ENCODE measurements at places on chromosomes 1 and 21.

GRCh38 chr1:5580926-5581325 lies 411.3 kb downstream of the NPHP4 start:
- DNase-seq = no peak
- H3K4me1 ChIP-seq = no peaks in the 10 kb centered on the region
- no peak overlapping the region for H3K27ac ChIP-seq
- no peak overlapping the region for H3K4me3 ChIP-seq

DNA sequence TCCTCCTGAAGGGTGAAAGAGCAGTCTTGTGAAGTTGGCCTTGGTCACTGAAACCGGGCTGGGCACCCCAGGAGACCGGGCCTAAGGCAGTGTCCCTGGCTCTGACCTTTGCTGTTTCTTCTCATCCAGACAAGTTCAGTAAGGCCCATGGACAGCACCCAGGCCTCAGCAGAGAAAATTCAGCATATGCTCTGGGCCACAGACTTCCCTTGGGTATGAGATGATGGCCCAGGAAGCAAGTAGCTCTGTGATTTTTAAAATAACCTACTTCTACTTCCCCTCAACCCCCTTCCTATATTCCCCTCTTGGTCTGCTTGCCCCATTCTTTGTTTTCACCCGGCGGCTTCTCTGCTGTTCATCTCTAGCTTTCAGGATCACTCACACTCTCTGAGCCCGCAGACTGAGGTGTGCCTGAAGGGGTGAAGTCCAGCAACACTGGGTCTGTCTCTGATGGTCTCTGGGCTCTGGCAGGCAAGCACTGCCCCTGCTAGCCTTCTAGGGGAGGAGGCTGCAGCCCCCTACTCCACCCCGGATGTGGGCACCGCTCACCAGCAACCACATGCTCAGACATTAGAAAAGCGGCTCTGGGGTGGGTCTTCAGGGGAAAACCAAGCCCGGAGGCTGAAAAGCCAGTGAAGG lies 2.9 kb upstream of the GPR25 start:
- no peak overlapping the region for H3K27ac ChIP-seq
- H3K36me3 ChIP-seq = no peaks in the 10 kb centered on the region
- H3K4me1 ChIP-seq = peaks cover 9% of the 10 kb centered on the region
- DNase-seq = no peak
- H3K4me3 ChIP-seq = no peak overlapping the region

- H3K36me3 ChIP-seq = no peaks in the 10 kb centered on the region
- no peaks in the 10 kb centered on the region for H3K4me1 ChIP-seq
- no peaks in the 10 kb centered on the region for H3K27me3 ChIP-seq
These were observed 29.2 kb downstream of the SEC16B start for GRCh38 chr1:177940682-177941081.

GRCh38 chr21:36980280-36981048 lies 14.0 kb upstream of the HLCS start:
- H3K27ac ChIP-seq = peak overlapping the region; percentile 39
- no peaks in the 10 kb centered on the region for H3K36me3 ChIP-seq
- no peaks in the 10 kb centered on the region for H3K27me3 ChIP-seq
- peak overlapping the region; percentile 16 for H3K4me3 ChIP-seq
- peaks cover 17% of the 10 kb centered on the region for H3K4me1 ChIP-seq

- no peak overlapping the region for H3K4me3 ChIP-seq
- H3K36me3 ChIP-seq = no peaks in the 10 kb centered on the region
- H3K27me3 ChIP-seq = no peaks in the 10 kb centered on the region
- no peak for DNase-seq
These were observed 27.6 kb upstream of the CTH start for GRCh38 chr1:70383483-70383882.

GRCh38 chr1:43933386-43934100 lies at the start of gene ARTN:
TSS of gene ARTN (plus strand) at chr1:43933801. CDS start at chr1:43935657, 1,856 bp downstream.
- H3K36me3 ChIP-seq = no peaks in the 10 kb centered on the region
- no peaks in the 10 kb centered on the region for H3K27me3 ChIP-seq
- peaks cover 10% of the 10 kb centered on the region for H3K4me1 ChIP-seq
- H3K4me3 ChIP-seq = no peak within 1 kb of the TSS

GRCh38 chr1:172821609-172822274 lies 162.8 kb downstream of the FASLG start:
- H3K36me3 ChIP-seq = no peaks in the 10 kb centered on the region
- no peak overlapping the region for H3K27ac ChIP-seq
- H3K4me1 ChIP-seq = no peaks in the 10 kb centered on the region
- no peak overlapping the region for H3K4me3 ChIP-seq
- H3K27me3 ChIP-seq = no peaks in the 10 kb centered on the region

GRCh38 chr1:243642936-243643335 lies 207.1 kb downstream of the AKT3 start:
- no peaks in the 10 kb centered on the region for H3K4me1 ChIP-seq
- peaks cover 7% of the 10 kb centered on the region for H3K36me3 ChIP-seq
- no peak overlapping the region for H3K4me3 ChIP-seq
- no peaks in the 10 kb centered on the region for H3K27me3 ChIP-seq
- no peak overlapping the region for H3K27ac ChIP-seq
- DNase-seq = no peak

DNA sequence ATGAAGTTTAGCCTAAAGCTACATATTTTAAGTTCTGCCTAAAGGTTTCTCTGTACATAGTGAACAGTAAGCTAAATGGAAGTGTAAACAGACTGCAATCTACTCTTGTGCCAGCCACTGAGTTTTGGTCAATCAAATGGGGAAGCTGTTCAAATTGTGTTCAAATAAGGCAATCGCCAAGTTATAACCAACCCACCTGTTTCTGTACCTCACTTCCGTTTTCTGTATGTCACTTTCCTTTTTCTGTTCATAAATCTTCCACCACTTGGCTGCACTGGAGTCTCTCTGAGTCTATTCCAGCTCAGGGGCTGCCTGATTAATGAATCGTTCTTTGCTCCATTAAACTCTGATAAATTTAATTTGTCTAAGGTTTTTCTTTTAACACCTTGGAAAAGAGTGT lies 10.8 kb upstream of the THEM4 start:
- DNase-seq = no peak
- no peaks in the 10 kb centered on the region for H3K27me3 ChIP-seq
- no peak overlapping the region for H3K4me3 ChIP-seq
- H3K27ac ChIP-seq = no peak overlapping the region

DNA sequence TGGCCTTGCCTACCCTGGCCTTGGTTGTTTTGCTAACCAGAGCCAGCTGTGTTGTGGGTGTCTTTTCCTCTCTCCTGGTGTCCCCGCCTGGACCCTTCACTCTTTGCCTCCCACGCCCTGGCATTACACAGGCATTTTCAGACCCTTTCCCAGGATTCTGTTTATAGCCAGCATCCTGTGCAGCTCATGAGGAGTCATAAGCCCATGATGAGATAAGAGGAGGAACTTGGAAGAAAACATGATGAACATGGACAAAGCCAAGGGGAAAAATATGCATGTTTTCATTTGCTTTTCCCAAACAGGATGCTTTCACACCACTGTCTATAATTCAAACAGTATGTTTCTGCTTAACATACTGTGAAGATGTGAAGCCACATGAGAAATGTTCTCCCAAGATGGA lies 18.7 kb upstream of the WARS2 start:
- peaks cover 10% of the 10 kb centered on the region for H3K36me3 ChIP-seq
- H3K27me3 ChIP-seq = no peaks in the 10 kb centered on the region
- H3K27ac ChIP-seq = no peak overlapping the region
- DNase-seq = no peak
- no peaks in the 10 kb centered on the region for H3K4me1 ChIP-seq
- no peak overlapping the region for H3K4me3 ChIP-seq

- H3K27ac ChIP-seq = no peak overlapping the region
- H3K27me3 ChIP-seq = no peaks in the 10 kb centered on the region
- H3K36me3 ChIP-seq = no peaks in the 10 kb centered on the region
- no peak for DNase-seq
- no peaks in the 10 kb centered on the region for H3K4me1 ChIP-seq
These were observed 183.6 kb upstream of the BEND5 start for GRCh38 chr1:48960320-48960719.

GRCh38 chr1:184022668-184023067 lies 14.9 kb downstream of the COLGALT2 start:
- H3K27ac ChIP-seq = peak overlapping the region; percentile 71
- H3K4me3 ChIP-seq = no peak overlapping the region
- no peaks in the 10 kb centered on the region for H3K36me3 ChIP-seq
- H3K27me3 ChIP-seq = no peaks in the 10 kb centered on the region
- H3K4me1 ChIP-seq = peaks cover 34% of the 10 kb centered on the region

DNA sequence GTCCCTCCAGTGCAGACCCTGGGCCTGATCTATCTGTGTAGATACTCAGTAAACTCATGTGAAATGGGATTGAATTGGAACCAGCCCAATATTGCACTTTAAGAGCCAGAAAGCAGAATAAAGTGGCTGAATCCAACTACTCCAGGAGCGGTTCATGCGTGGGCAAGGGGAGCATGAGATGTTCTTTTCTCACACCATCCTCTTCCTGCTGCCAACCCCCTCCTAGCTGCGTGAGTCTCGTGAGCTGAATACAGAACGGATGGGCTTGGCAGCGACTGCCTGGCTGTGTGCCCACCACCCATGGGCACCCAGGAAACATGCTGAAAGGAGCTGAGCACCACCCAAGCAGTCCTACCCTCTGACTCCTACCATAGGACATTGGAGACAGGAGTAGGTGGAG lies 128.3 kb downstream of the ELAVL4 start:
- no peak overlapping the region for H3K27ac ChIP-seq
- H3K36me3 ChIP-seq = no peaks in the 10 kb centered on the region
- H3K27me3 ChIP-seq = no peaks in the 10 kb centered on the region
- H3K4me3 ChIP-seq = no peak overlapping the region

GRCh38 chr1:171999756-172000155 lies 158.5 kb downstream of the DNM3 start:
- DNase-seq = no peak
- H3K4me1 ChIP-seq = no peaks in the 10 kb centered on the region
- H3K27ac ChIP-seq = no peak overlapping the region

- no peak overlapping the region for H3K4me3 ChIP-seq
- no peaks in the 10 kb centered on the region for H3K4me1 ChIP-seq
- DNase-seq = no peak
- no peaks in the 10 kb centered on the region for H3K27me3 ChIP-seq
These were observed 46.3 kb downstream of the TESK2 start for GRCh38 chr1:45444609-45445131.

DNA sequence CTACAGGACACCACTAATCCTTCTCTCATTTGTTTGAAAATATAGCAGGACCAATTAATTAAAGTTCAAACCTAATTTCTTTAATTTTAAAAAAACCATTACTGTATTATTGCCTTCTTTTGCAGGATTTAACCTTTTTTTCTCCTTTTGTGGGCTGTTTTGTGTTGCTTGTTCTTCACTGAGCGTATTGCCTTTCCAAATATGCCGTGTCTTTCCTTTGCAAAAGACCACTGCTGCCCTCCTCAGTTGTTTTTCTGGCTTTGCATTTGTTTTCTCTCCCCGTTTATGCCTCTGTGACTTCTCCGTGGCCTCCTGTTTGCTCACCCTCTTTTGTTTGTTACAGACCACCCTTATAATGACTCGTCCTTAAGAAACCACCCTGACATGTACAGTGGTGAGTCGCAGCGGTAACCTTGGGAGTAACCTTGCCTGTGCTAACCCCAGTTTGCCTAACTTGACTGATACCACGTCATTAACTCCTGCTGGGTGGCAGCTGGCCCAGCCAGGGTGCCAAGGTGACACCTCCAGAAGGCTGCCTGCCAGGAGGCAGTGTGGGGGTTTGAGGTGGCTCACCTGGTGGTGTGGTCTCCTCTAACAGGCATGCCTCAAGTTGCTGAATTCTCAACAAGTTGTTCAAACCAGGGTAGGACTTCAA lies 81.1 kb upstream of the CNTN2 start:
- no peaks in the 10 kb centered on the region for H3K27me3 ChIP-seq
- H3K4me3 ChIP-seq = no peak overlapping the region
- H3K4me1 ChIP-seq = peaks cover 6% of the 10 kb centered on the region
- DNase-seq = no peak

DNA sequence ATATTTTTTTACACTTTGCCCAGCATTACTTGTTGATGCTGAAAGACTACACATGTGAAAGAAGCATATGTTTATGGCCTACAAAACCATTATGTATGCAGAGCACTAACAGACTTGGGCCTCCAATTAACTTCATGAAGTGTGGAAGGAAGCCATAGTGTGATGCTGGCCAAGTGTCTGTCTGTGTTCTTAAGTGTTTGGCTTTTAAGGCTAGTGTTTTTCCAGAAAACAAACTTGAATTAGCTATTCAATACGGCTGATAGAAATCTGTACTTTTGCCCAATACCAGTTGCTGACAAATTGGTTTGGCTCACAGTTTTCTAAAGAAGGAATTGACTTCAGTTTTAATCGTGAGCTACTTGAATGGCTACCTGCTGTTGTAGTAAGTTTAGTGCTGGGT lies 136.1 kb downstream of the ADGRL2 start:
- DNase-seq = no peak
- peaks cover 18% of the 10 kb centered on the region for H3K4me1 ChIP-seq
- H3K36me3 ChIP-seq = no peaks in the 10 kb centered on the region
- no peak overlapping the region for H3K4me3 ChIP-seq
- H3K27ac ChIP-seq = no peak overlapping the region

DNA sequence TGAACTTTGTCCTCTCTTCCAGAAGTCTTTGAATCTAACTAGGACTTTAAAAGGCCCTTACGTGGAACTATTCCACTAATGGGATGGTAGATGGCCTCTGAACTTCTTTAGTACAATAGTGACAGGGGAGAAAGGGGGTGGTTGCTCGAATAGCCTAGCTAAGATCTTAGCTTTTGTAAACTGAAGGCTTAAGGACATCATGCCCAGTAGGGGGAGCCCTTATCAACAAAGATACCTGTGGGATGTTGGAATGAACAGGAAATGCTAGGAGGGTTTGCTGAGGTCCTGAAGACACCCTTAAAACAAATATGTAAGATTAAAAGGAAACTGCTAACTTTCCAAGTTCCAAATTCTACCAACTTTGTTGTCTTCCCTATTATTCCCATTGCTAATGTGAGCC lies 33.2 kb downstream of the NHLH2 start:
- H3K27me3 ChIP-seq = no peaks in the 10 kb centered on the region
- no peaks in the 10 kb centered on the region for H3K4me1 ChIP-seq
- H3K36me3 ChIP-seq = no peaks in the 10 kb centered on the region
- peak; percentile 57 for DNase-seq

- no peak for DNase-seq
- no peaks in the 10 kb centered on the region for H3K36me3 ChIP-seq
- no peaks in the 10 kb centered on the region for H3K4me1 ChIP-seq
- H3K27ac ChIP-seq = no peak overlapping the region
These were observed 1.5 kb upstream of the S100B start for GRCh38 chr21:46606427-46606813.

DNA sequence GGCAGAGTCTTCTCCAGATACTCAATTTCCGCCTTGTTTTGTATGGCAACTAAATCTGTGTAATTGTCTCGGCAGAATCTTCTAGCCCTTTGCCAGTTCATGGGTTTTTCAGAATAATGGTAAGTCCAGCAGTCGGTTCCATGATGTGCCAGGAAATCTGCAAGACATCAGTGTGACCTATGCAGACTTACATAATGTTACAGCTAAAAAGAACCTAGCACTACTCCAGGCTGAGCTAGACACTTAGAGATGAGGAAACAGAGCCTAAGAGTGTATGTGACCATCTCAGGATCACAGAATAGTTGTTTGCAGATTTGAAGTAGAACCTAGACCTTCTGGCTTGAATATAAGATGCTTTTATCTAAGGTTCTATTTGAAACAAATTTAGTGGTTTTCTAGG lies 2.8 kb downstream of the SELL start:
- no peaks in the 10 kb centered on the region for H3K36me3 ChIP-seq
- H3K4me3 ChIP-seq = no peak overlapping the region
- DNase-seq = no peak
- H3K27ac ChIP-seq = no peak overlapping the region
- H3K4me1 ChIP-seq = no peaks in the 10 kb centered on the region

GRCh38 chr1:72433591-72433990 lies 151.3 kb upstream of the NEGR1 start:
- no peak for DNase-seq
- no peaks in the 10 kb centered on the region for H3K4me1 ChIP-seq
- H3K36me3 ChIP-seq = no peaks in the 10 kb centered on the region
- no peak overlapping the region for H3K27ac ChIP-seq
- H3K4me3 ChIP-seq = no peak overlapping the region

All from thyroid gland (tissue), 4 donors.